T47D (cell line): ENCODE measurements at places on chromosomes 7 and 10.

DNA sequence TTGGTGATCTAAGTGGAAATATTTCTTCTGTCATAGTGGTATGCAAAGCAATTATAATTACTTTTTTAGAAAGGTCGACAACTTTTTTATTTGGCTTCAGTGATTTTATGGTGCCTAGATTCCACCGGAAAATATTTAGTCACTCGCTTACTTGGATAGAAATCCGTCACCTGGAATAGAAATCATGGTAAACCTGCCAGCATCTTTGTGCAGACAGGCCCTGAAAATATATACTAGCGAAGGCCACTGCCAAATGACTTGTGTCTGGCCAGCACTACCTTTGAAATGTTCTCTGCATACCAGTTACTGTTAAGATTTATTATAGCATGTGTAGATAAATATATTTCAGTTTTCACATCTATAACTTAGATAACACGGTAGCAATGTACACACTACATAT lies 226.4 kb downstream of the AGMO start:
- no peak for DNase-seq

DNA sequence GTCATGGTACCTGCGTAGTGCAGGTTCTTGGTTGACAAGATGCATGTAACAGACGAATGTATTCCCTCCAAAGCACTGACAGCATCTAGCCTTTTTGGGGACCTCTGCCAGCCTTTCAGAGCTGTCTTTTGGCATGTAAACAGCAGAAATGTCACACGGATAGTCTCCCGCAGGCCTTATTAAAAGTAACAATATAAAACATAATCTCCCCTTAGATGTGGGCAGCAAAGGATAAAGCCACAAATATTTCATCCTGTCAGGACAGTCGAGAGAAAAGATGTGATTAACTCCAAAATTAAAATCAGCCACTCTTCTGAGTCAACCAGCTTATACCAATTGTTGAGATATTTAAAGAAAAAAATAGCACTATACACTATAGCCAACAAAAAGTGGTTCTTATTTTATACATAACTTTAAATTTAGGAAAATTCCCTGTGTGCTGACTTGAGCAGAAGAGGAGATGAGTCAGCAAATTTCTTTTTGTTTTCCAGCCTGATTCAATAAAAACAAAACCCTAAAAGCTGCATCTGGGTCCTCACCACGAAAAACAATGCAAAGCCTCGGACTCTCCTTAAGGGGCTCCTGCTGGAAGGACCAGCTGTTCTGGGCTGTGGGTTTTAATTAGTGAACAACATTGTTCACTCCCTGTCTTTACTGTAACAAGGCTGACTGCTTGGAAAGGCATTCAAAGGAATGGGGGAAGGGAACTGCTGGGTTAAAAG lies 240.2 kb downstream of the ADAM12 start:
- no peak for DNase-seq

DNA sequence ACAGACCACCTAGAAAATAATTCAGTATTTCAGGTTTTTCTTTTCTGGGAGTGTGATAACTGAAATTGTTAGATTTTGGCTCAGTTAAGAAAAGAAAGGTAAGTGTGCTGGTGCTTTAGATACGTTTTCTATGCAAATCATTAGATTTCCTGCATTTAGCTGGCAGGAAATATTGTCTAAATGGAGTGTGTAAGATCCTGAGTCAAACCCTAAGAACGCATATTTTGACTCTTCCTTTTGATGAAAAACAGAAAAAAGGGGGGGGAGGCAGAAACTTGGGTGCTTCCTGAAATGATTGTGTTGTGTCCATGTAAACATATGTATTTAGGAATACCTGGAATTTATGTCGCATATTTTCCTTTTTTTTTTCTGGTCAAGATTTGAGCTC lies 1.2 kb downstream of the GRK5 start:
- DNase-seq, result no peak

DNA sequence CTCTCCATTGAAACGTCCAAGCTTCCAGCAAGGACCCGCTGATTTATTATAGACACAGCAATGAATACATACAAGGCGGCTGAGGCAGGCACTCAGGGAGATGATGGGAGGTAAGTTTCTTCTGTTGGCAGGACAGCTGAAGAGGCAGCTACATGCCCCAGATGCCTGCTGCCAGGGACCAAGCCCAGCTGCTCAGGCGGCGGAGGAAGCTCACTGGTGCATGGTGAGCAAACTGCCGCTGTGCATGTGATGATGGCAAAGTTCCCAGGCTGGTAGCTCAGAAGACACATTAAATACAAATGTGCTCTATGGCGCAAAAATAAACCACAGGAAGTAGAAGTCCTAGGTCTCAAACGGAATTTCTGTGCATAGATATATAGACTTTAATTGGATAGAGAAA lies 2.3 kb downstream of the DNTT start:
- no peak for DNase-seq

GRCh38 chr10:10811562-10811961 lies 206.1 kb upstream of the CELF2 start:
- DNase-seq, result no peak

GRCh38 chr10:116247691-116248090 lies 25.3 kb downstream of the GFRA1 start:
- no peak for DNase-seq

DNA sequence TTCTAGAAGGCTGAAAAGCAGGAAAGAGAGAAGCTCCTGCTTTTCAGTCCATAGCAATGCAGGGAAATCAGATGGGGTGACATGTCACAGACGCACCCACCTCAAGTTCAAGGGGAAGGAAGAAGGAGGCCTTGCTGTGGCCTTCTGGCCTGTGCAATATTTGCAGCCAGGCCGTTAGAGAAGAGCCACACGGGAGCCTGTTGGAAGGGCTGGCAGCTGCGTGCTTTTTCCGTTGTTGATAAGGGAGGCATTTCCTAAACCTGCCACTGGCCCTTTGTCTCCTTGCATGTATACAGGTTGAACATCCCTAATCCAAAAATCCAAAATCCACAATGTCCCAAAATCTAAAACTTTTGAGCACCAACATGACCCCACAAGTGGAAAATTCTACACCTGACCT lies 492.5 kb upstream of the ZMIZ1 start:
- DNase-seq, result no peak

- DNase-seq, result no peak
These were observed 14.4 kb downstream of the COL28A1 start for GRCh38 chr7:7521259-7521658.

DNA sequence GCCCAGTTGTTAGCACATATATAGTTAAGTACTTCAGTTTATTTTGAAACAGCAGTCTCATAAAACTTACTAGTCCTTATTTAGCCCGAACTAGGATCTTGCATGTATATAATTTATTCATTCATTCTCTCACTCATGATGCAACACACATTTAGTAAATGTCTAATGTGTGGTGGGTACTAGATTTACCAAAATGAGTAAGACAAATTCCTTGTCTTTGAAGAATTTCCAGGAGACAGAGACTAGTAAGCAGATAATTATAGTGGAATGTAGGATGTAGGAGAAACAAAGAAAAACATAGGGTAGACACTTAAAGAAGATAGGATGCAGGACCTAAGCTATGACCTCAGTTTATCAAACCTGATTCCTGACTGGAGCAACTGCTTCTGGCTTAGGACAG lies 120.2 kb upstream of the AMPH start:
- DNase-seq, result no peak

DNA sequence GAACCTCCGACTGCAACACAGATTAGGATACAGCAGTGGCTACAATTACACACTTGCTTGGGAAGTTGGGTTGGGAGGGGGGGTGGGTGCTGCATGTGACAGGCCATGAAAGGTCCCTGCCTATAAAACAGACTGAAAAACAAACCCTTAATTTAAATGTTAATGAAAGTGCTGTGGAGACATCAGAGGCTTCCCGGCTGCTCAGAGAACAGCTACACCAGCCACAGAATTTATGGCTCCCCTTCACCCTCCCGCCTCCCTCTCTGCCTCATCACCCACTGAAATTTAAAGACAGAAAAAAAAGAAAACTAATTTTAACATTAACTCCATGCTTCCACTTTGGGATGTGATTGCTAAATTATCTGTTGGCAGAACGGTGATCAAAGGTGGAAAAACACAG lies 34.7 kb downstream of the FBXW4 start:
- DNase-seq, result no peak

GRCh38 chr10:62379394-62379793 lies 5.2 kb downstream of the ZNF365 start:
- no peak for DNase-seq

DNA sequence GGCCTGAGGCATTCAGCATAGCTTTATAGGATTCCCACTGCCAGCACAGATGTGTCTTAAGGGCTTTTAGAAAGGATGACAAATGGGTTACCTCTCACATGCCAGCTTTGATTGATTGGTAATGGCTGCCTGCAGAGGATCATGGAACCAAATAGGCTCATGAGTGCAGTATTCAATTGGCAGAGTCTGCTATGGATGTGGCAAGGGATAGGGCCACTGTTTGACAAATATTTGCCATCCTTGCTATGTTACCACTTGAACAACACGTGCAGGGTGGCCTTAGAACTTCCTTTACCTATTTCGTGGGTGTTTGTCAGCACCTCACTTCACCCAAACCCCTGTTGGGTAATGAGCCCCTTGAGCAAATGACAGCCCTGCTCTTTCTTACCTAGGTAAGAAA lies 139.2 kb downstream of the C10orf105 start:
- peak; percentile 7 for DNase-seq

GRCh38 chr10:5434017-5434753 lies 21.8 kb downstream of the NET1 start:
- DNase-seq, result peak; percentile 73

GRCh38 chr7:78769481-78770101 lies 683.9 kb downstream of the MAGI2 start:
- no peak for DNase-seq

DNA sequence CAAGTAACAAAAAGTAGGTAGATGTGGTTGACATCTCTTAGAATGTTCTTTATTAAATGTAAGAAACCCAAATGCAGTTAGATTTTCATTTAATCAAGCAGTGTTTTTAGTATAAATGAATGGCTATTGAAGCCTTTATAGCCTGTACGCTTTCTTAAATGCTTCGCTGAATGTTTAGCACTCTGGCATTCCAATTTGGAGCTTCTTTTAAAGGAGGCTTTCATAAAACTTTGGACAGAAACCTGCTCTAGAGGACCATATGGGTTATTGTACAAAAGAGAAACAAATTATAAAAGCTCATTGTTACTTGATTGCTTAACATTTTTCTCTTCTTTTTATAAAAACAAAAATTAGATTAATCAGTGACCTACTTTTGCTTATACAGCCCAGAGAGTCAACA lies 59.5 kb downstream of the KCND2 start:
- DNase-seq, result no peak

GRCh38 chr7:46393142-46393541 lies 472.1 kb upstream of the IGFBP3 start:
- no peak for DNase-seq

DNA sequence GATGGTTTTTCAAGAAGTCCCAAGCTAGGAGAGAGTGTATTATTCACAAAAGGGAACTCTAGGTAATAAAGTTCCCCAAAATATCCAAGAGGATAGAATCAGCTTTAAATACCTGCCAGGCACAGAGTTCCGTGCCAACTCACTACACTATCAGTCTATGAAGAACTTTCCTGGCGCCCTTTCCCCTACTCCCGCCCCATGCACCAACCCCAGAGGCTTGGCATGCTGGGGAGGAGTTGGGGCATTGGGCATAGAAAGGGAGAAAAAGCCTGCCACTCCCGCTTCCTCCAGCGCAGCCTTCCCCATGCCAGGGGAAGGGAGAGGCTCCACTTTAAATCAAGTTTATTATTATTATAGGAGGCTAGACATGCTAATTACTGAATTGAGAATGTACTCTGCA lies 54.9 kb downstream of the ZNF800 start:
- no peak for DNase-seq

DNA sequence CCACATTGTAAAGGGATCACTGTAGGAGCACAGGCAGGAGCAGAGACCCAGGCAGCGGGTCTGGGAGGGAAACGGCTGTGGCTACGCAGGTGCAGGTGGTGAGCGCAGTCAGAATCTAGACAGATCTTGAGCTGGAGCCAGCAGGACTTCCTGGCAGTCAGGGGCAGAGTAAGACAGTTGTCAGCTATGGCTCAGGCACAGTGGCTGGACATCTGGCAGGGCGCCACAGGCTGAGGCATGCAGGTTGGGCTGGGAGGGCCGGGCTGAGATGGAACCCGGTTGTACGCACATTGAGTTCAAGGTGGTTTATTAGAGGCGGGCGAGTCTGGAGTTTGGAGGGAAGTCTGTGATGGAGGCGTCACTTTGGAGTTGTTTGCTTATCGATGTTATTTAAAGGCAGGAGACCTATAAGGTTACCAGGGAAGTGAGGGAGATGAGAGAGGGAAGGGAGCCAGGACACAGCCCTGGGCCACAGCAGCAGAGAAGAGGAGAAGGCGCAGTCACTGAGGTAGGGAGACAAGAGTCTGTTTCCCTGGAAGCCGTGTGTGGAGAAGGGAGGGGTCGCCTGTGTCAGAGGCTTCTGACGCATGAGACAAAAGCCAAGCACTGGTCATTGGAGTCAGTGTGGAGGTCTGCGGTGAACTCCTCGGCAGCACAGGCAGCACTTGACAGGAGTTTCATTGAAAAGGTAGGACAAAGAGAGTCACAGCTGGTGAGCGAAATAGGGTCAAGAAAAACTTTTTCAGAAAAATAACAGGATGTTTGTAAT lies 73.8 kb downstream of the LANCL2 start:
- no peak for DNase-seq

DNA sequence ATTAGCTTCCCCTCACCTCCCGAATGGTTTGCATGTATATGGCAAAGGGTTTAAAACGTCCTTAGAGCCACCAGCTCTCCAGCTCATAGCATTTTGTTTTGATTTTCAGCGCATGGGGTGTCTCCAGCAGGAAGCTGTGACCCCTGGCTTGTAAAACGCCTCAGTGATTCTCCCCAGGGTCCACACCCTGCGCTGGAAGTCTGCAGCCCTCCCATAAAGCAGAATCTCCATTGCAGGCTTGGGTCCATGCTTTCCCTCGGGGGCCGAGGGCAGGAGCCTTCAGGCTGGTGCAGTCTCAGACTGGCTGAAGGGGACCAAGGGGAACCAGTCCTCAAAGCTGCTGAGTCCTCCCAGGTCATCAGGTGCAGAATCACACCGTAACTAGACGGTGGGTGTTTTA lies 109.7 kb downstream of the VIPR2 start:
- no peak for DNase-seq

GRCh38 chr7:36284456-36285090 lies 105.1 kb upstream of the ANLN start:
- DNase-seq, result no peak

DNA sequence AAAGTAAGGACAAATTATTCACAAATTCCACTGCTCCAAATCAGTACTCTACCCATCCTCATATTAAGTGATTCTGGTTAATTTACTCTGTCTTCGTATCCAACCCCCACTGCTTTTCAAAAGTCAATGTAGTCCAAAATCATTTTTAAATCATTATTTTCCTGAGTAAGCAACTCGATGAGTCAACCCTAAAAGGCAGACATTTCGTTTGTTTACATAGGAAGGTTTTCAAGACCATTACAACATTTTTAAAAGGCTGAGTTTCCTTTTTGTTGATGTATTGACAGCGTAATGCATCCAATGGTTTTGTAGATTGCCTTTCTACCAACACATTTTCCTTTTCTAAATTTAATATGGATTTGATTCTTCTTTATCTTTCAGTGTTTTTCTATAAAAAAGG lies 523.0 kb upstream of the ANKRD30A start:
- no peak for DNase-seq

GRCh38 chr7:76394957-76395356 lies 14.5 kb downstream of the SSC4D start:
- DNase-seq, result no peak
